RPMI8226 (cell line): ENCODE measurements at places on chromosomes 5 and 9.

GRCh38 chr5:159469496-159470372 is 139.4 kb upstream of the IL12B start:
- DNase-seq: no peak

DNA sequence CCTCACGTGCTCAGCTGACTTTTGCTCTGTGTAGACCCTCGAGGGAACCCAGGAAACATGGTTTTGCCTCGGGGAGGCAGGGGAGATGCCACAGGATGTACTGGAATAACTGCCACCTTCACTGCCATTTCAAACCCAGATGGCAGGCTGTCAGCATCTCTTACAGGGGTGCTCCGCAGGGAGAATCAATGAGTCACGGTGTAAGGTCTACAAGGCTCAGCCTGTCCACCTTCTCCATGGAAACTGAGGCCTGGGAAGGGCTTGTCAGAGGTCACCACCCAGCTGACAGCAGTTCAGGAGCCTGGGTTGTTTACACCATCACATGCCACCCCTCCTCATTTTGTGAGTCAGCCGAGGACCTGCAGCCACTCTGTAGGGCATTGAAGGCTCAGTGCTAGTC is 30.8 kb downstream of the DAB2IP start:
- DNase-seq: no peak

- peak; percentile 25 for DNase-seq
Measured at GRCh38 chr5:58759745-58760144, 176.9 kb downstream of the RAB3C start.

GRCh38 chr5:40521108-40521785 is 158.5 kb upstream of the PTGER4 start:
- DNase-seq: no peak

DNA sequence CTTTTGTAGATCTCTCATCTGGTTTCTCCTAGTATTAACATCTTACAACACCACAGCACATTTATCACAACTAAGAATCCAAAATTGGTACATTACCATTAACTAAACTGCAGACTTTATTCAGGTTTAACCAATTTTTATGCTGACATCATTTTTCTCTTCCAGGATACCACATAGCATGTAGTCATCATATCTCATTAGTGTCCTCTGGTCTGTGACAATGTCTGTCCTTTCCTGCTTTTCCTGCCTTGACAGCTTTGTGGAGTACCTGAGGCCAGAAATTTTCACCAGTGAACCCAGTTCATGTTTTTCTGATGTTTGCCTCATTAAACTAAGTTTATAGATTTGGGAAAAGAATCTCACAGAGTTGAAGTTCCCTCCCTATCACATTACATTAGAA is 294.7 kb upstream of the TNC start:
- DNase-seq: no peak

- DNase-seq: no peak
Measured at GRCh38 chr5:124655921-124656511, 90.4 kb downstream of the ZNF608 start.

DNA sequence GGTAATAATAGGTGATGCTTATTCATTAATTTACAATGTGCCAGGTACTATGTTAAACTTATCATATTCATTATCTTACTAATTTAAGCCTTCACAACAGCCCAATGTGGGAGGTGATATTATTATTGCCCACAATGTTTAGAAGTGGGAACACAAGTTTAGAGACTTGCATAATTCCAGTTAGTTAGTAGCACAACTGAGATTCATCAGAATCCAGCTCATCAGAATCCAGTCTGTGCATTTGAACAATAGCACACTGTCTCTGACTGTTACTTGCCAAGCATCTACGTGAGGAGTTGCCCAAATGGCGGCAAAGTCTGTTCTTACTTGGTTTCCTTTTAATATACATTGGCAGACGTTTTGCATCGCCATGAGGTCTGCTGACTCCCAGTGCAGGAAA is 110.9 kb upstream of the BASP1 start:
- no peak for DNase-seq

DNA sequence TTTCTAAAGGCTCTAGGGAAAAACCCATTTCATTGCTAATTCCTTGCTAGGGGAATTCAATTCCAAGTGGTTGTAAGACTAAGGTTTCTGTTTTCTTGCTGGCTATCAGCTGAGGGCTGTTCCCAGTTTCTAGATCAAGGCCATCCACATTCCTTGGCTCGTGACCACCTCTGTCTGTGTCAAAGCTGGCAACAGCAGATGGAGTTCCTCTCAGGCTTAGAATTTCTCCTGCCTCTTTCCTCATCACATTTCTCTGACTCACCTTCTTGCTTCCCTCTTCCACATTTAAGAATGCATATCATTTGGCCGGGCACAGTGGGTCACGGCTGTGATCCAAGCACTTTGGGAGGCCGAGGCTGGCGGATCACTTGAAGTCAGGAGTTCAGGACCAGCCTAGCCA is 19.0 kb downstream of the DAB2IP start:
- DNase-seq: no peak

DNA sequence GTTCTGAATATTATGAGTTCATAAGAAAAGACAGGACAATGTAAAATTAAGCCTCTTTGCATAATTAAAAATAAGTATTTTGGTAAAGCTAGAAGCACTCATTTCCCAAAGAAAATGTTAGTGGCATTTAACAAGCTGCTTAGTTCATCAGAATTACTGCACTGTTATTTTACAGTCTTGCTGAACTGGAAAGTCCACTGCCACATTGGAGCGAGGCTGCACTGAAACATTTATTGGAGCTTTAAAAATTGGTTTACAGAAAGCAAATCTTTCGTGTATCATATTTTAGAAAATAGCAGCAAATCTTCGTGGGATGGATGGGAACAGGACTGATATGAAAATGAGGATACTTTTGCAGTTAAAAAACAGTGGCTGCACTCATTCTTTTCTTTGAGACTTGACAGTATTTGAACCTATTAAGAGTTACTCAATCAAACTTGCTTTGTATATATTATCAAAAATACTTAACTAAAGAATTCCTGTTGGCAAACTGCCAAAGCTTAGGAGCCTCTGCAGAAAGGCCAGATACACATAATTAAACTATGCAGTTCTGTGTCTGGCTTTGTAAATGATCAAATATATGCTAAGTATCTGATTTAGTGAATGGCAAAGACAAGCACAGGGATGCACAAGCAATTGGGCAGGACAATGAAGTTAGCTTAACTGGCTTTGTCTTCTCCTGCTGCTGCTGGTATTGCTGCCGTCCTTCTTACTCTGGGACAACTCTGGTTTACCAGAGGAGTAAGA is 16.5 kb upstream of the FBXL7 start:
- DNase-seq: no peak

GRCh38 chr5:108093186-108093585 is 288.7 kb downstream of the FBXL17 start:
- no peak for DNase-seq

GRCh38 chr5:57635146-57635777 is 152.7 kb upstream of the ACTBL2 start:
- DNase-seq: no peak

DNA sequence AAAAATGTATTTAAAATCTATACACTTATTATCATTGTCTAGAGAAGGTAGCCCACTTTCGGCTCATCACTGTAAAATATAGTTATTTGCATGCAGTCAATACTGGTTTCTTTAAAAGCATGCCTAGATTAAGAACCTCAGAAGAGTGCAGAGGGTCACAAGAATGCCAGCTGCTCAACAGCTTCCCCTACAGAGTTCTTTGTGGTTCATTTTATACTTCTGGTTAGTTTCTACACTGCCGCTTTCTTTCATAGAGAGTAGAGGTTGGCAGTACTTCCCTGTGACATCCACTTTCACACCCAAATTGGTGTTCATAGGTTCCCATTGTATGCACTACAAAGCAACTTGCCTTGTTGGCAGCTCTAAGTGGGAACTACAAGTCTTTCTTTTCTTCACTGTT is 137.3 kb downstream of the KIAA0825 start:
- DNase-seq: no peak

GRCh38 chr5:66408576-66408975 is 187.6 kb upstream of the MAST4 start:
- DNase-seq: no peak

- no peak for DNase-seq
Measured at GRCh38 chr9:26043431-26043830, 365.2 kb upstream of the TUSC1 start.

- DNase-seq: no peak
Measured at GRCh38 chr5:173954671-173955521, 34.1 kb upstream of the C5orf47 start.

- no peak for DNase-seq
Measured at GRCh38 chr5:167708449-167708848, 583.0 kb upstream of the WWC1 start.

- no peak for DNase-seq
Measured at GRCh38 chr5:36726317-36726716, 119.9 kb downstream of the SLC1A3 start.

- no peak for DNase-seq
Measured at GRCh38 chr5:23613566-23613965, 106.2 kb downstream of the PRDM9 start.
